HFFc6 (cell line): ENCODE measurements at places on chromosomes 1 and 21.

DNA sequence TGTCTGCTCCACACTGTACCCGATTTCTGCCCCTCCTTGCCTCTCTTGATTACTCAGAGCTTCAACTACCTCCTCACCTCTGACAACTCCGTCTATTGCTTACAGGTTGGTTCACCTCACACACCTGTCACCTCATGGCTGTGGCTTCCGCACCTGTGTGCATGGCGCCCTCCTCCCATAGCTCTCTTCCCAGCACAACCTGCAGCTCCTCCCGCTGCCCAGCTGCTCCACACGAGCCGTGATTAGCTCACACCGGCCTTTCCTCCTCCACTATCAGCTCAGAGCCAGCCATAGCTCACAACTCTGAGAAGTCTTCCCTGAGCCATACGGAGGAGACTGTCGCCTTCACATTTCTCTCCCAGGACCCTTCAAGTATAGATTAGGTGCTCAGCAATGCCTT lies 67.5 kb downstream of the GNG4 start:
- DNase-seq = no peak
- H3K27ac ChIP-seq = no peak overlapping the region
- H3K4me1 ChIP-seq = no peaks in the 10 kb centered on the region
- peaks cover 19% of the 10 kb centered on the region for H3K27me3 ChIP-seq
- no peak overlapping the region for H3K4me3 ChIP-seq

- peaks cover 2% of the 10 kb centered on the region; the same call in 1 of the 2 replicates for H3K27me3 ChIP-seq
- H3K36me3 ChIP-seq = no peaks in the 10 kb centered on the region
- no peaks in the 10 kb centered on the region for H3K4me1 ChIP-seq
- DNase-seq = no peak
- H3K27ac ChIP-seq = no peak overlapping the region
Observed at GRCh38 chr21:42409366-42409765, 5.7 kb downstream of the UBASH3A start.

GRCh38 chr1:12478612-12478985 lies 139.4 kb downstream of the DHRS3 start:
- H3K36me3 ChIP-seq = peaks cover 12% of the 10 kb centered on the region
- DNase-seq = no peak
- H3K4me1 ChIP-seq = peaks cover 62% of the 10 kb centered on the region
- H3K4me3 ChIP-seq = peak overlapping the region; percentile 72
- peak overlapping the region; percentile 85 for H3K27ac ChIP-seq
- no peaks in the 10 kb centered on the region for H3K27me3 ChIP-seq

DNA sequence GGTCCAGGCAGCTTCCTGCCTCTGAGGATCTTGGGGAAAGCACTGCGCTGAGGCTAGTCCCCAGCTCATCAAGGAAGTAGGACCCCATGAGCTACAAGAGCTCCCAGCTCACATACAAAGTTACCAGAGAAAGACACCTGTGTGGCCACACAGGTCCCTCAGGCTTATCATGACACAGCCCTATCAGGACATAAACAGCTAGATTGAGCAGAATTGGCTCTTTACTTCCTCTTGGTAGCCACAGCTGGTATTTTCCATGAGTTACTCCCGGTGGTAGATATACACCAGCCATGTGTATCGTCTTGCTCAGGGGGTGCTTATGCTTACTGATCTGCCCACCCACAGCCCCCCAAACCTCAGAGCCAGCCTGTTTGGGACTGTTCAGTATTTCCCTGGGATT lies 1.2 kb downstream of the LENEP start:
- no peak for DNase-seq
- no peak overlapping the region for H3K4me3 ChIP-seq
- no peaks in the 10 kb centered on the region for H3K36me3 ChIP-seq

GRCh38 chr1:58325866-58326265 lies 220.7 kb downstream of the OMA1 start:
- no peak overlapping the region for H3K27ac ChIP-seq
- peaks cover 3% of the 10 kb centered on the region; the same call in 1 of the 2 replicates for H3K27me3 ChIP-seq
- H3K4me1 ChIP-seq = peaks cover 5% of the 10 kb centered on the region
- DNase-seq = no peak
- H3K36me3 ChIP-seq = no peaks in the 10 kb centered on the region
- H3K4me3 ChIP-seq = no peak overlapping the region

DNA sequence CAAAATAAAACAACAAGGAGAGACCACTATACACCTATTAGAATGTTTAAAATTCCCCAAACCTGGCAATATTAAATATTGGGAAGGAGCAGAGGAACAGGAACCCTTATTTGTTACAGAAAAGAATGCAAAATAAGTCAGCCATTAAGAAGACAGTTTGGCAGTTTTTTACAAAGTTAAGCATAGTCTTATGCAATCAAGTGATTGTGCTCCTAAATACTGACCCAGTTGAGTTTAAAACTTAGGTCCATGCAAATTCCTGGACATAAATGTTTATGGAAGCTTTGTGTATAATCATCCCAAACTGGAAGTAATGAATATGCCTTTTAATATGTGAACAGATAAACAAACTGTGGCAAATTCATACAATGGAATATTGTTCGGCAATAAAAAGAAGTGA lies 72.9 kb upstream of the RGS4 start:
- no peak overlapping the region; the same call in 1 of the 2 replicates for H3K27ac ChIP-seq
- H3K4me3 ChIP-seq = no peak overlapping the region; the same call in 1 of the 2 replicates
- no peak for DNase-seq

GRCh38 chr1:2108213-2108876 lies 58.1 kb downstream of the PRKCZ start:
- no peak overlapping the region for H3K4me3 ChIP-seq
- H3K27me3 ChIP-seq = peaks cover 26% of the 10 kb centered on the region
- H3K4me1 ChIP-seq = no peaks in the 10 kb centered on the region

GRCh38 chr1:21647431-21648351 lies 21.5 kb downstream of the RAP1GAP start:
- DNase-seq = peak; percentile 48
- H3K36me3 ChIP-seq = no peaks in the 10 kb centered on the region
- H3K27ac ChIP-seq = no peak overlapping the region
- no peak overlapping the region for H3K4me3 ChIP-seq
- H3K27me3 ChIP-seq = peaks cover 34% of the 10 kb centered on the region

DNA sequence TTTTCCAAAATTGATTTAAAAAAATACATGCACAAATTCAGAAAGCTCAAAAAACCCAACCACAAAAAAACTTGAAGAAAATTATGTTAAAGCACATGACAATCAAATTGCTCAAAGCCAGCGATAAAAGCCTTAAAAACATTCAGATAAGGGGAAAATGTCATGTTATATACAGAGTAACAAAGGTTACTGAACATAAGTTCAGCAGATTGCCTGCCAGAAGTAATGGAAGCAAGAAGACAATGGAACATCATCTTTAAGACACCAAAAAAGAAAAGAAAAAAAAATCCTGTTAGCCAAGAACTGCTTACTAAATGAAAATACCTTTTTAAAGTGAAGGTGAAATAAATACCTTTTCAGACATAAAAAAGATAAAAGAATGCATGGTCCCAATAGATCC lies 147.2 kb upstream of the SGIP1 start:
- DNase-seq = no peak
- no peak overlapping the region for H3K4me3 ChIP-seq
- H3K27ac ChIP-seq = no peak overlapping the region

DNA sequence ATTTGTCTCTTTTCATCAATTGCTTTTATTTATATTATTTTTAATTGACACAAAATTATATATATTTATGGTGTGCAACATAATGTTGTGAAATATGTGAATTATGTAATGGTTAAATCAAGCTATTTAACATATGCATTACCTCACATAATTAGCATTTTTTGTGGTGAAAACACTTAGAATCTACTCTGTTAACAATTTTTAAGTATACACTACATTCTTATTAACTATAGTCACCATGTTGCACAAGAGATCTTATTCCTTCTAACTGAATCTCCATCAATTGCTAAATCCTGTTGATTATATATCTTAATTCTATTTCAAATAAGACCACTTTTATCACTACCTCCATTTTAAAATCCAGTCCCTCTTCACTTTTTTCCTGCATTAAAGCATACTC lies 42.5 kb downstream of the PLPPR5 start:
- no peak overlapping the region for H3K27ac ChIP-seq
- DNase-seq = peak; percentile 16
- H3K36me3 ChIP-seq = no peaks in the 10 kb centered on the region

DNA sequence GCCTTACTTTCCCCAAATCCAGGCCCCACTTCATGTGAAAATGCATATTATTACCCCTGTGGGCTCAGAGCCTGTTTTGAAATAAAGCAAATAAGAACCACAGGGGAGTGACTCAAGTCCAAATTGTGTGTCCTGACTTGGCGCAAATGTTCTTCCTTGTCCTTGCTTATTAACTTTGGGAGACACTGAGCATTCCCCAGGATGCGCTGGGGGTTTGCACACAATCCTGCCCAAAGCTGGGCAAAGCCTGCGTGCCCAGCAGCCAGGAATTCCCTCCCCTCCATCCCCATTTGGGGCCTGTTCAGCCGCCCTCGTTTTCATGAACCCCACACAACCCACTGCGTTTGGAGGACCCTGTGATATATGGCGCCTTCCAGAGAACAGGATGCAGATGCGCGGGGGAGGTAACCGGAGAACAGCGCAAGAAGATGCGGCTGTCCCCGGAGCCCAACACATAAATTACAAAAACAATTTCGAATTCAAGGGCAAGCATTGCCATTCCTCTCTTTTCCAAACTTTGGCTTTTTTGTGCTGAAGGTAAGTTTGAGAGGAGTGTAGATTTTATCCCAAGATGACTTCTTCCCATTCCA lies 42.4 kb upstream of the CLDN14 start:
- no peak overlapping the region for H3K27ac ChIP-seq
- no peaks in the 10 kb centered on the region for H3K36me3 ChIP-seq
- no peaks in the 10 kb centered on the region for H3K4me1 ChIP-seq
- H3K4me3 ChIP-seq = no peak overlapping the region
- H3K27me3 ChIP-seq = peaks cover 55% of the 10 kb centered on the region

DNA sequence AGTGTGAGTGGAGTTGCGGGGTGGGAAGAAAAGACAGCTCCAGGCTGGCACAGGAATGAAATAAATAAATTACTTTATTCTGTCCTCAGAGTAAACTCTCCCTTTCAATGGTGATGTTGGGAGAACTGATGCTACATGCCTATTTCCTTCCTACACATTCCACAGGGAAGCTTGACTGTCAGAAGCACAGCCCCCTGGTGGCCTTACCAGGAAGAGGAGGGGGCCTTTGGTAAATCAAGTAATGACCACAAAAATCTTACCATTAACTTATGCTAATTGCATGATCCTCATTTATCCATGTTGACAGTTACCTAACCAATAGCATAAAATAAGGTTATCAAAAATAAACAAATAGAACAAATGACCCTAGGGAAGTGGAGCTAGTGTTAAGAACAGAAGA lies 605.0 kb upstream of the PKN2 start:
- H3K27me3 ChIP-seq = peaks cover 1% of the 10 kb centered on the region; the same call in 1 of the 2 replicates
- no peak overlapping the region for H3K4me3 ChIP-seq
- H3K36me3 ChIP-seq = no peaks in the 10 kb centered on the region
- no peak overlapping the region for H3K27ac ChIP-seq
- no peaks in the 10 kb centered on the region for H3K4me1 ChIP-seq
- no peak for DNase-seq

GRCh38 chr1:164051782-164052181 lies 507.2 kb upstream of the PBX1 start:
- no peak overlapping the region for H3K4me3 ChIP-seq
- no peak overlapping the region for H3K27ac ChIP-seq
- H3K4me1 ChIP-seq = peaks cover 5% of the 10 kb centered on the region; the same call in 1 of the 2 replicates
- DNase-seq = no peak

- H3K4me3 ChIP-seq = no peak overlapping the region
- no peak overlapping the region for H3K27ac ChIP-seq
- no peak for DNase-seq
- no peaks in the 10 kb centered on the region for H3K36me3 ChIP-seq
Observed at GRCh38 chr1:175207971-175208370, 15.4 kb upstream of the KIAA0040 start.

DNA sequence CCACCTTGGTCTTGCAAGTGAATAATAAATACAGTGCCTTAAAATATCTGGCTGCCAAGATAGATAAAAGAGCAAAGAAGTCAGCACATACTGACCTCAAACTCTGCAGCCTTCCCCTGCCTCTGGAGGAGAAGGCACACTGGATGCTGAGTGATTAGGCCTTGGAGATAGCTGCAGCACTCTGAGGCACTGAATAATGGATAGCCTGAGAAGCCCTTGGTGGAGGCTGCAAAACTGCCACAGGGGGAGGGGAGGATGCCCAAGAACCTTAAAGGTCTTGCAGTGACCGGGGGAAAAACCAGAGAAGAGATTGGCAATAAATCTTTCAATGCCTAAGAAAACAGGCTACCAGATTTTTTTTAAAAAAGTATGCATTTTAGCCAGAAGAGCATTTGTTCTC lies 167.4 kb upstream of the PRMT6 start:
- H3K27me3 ChIP-seq = no peaks in the 10 kb centered on the region
- no peak overlapping the region for H3K4me3 ChIP-seq
- DNase-seq = no peak
- H3K36me3 ChIP-seq = no peaks in the 10 kb centered on the region
- H3K27ac ChIP-seq = no peak overlapping the region

GRCh38 chr1:84382127-84382526 lies 16.2 kb upstream of the DNASE2B start:
- no peak for DNase-seq
- H3K36me3 ChIP-seq = no peaks in the 10 kb centered on the region
- H3K27me3 ChIP-seq = no peaks in the 10 kb centered on the region
- H3K4me3 ChIP-seq = no peak overlapping the region
